ENCODE measurements at places on chromosomes 4 and X.

DNA sequence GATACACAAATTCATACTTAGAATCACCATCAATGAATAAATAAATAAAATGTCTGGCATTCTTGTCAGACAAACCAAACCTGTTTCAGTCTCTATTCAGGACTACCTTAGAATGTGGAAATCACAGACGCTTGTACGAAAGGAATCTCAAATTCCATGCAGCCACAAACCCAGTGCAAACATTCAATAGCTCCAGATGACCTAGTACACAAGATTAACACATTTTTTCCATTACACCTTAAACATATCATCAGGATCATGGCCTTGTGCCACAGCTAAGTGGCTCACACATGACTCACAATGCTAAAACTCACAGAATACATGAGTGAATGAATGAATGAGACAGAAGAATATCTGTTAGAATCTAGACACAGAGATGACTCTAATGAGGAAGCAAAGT lies 134.2 kb downstream of the PWWP3B start:
- DNase-seq = no peak

- no peak for DNase-seq
Measured at GRCh38 chr4:6404611-6405396, 67.6 kb downstream of the PPP2R2C start.

GRCh38 chr4:53714236-53715140 lies 123.2 kb upstream of the LNX1 start:
- no peak for DNase-seq

GRCh38 chr4:188780686-188781085 lies 641.4 kb downstream of the TRIML1 start:
- no peak for DNase-seq

GRCh38 chrX:95733426-95733825 lies 951.2 kb upstream of the DIAPH2 start:
- DNase-seq = no peak

GRCh38 chr4:16977081-16977480 lies 78.6 kb upstream of the LDB2 start:
- no peak for DNase-seq

DNA sequence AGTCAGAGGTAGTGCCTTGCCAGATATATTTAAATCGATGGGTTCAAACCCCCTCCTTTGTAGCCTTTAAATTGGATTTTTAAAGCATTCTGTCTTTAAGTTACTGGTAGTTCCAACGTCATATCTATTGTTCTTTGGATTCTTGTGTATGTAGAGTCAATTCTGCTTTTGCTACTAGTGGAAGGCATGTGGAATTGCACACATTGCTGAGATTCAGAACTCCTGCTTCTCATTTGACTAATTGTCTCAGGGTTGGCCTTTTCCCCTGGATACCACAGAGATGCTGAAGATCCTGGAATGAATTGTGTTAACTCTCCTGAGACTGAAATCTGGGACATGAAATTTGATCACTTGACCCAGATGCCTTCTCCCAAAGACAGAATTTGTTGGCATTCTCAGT lies 328.3 kb upstream of the RPS6KA3 start:
- DNase-seq = no peak

GRCh38 chrX:48665991-48666390 lies 17.6 kb upstream of the WAS start:
- DNase-seq = no peak

DNA sequence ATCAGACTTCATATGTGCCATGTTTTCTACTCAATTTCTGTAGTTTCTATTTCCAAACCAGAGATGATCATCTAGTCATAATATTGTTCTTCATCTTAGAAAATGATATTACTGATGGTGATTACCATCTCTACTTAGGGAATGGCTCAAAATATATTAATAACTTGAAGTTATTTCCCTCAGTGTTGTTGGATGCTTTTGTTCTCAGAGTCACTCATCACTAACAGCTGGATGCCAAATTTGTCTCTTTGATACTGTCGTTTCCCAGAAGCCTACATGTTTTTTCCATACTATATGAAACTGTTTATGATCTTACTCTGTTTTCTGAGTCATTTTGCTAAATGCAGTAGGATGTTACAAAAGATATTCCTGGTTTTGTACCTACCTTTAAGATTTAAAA lies 8.9 kb downstream of the PGAM4 start:
- no peak for DNase-seq

- no peak for DNase-seq
Measured at GRCh38 chrX:11351375-11352295, 58.4 kb downstream of the AMELX start.

DNA sequence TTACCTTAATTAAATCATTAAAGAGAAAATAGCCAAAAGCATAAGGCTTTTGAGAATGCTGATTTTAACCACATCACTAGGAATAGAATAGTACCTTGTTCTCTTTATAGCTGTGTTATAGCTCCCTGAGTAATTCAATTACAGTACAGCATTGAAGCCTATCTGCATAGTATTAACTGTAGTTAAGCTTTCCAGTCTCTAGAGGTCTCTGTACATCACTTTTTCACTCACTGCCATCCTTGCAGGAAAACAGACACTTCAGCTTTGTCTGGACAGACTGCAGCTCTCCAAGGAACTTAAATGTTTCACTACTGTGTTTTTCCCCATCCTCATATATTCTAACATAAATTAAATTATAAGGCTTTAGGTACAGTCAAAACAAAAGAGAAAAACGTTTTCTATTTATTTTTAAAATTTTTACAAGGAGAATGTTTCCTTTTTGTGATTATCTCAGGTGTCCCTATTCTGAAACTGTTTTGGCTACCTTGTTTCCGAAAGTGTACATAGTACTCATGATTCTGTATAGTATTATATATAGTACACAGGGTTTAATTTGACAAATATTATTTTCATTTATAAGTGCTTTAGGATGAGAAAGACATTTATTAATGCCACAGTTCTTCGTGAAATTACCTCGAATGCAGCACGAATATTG lies 407.9 kb downstream of the PCDH18 start:
- no peak for DNase-seq

- no peak for DNase-seq
Measured at GRCh38 chr4:187558391-187558790, 437.2 kb upstream of the ZFP42 start.

DNA sequence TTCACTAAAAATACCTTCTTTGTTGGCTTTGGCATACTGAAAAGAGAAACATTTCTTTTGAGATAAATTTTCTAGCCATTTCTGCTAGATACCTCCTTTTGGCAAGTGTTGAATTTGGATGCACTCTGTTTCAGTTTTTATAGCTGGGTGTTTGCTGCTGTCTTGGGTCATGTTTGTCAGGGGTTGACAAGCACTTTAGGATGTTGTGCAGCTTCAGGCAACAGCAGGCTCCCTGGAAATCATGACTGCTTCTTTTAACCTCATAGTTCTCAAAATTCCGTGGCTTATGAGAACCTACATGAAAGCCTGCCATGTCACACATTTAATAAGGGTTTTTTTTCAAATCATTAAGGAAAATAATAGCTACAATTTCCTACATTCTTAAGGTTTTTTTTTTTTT lies 36.7 kb downstream of the CCSER1 start:
- DNase-seq = no peak

DNA sequence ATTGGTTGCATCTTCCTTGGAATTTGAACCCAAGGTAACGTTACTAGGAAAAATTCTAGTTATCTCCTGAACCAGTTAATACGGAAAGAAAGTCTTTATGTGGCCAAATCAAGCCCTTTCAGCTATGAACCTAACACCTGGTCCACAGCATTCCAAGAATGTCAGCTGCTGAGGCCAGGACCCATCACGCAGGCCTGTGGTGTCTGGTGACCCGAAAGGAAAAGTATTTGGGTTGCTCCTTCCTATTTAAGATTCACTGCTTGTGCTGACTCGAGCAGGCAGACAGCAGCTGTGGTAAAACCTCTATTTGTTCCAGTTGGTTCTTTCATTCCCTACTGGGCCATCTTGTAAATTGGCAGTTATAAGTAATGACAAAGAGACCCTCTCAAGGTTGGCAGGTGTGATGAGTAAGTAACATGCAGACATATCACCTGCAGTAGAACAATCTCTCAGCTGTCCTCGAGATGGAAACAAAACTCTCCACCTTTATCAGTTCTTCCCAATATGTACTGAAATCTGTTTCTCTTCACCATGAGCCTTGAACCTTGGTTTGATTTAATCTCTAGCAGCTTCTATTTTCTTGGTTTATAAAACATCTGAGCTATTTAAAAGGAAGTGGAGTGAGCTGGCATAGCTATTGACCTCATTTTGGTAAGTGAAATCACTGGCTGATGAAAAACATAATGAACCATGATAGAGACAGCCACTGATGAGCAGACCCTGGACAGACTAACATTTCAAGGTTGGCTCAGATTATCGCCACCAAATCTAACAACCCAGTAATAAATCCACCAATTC lies 182.1 kb upstream of the SMIM31 start:
- no peak for DNase-seq

DNA sequence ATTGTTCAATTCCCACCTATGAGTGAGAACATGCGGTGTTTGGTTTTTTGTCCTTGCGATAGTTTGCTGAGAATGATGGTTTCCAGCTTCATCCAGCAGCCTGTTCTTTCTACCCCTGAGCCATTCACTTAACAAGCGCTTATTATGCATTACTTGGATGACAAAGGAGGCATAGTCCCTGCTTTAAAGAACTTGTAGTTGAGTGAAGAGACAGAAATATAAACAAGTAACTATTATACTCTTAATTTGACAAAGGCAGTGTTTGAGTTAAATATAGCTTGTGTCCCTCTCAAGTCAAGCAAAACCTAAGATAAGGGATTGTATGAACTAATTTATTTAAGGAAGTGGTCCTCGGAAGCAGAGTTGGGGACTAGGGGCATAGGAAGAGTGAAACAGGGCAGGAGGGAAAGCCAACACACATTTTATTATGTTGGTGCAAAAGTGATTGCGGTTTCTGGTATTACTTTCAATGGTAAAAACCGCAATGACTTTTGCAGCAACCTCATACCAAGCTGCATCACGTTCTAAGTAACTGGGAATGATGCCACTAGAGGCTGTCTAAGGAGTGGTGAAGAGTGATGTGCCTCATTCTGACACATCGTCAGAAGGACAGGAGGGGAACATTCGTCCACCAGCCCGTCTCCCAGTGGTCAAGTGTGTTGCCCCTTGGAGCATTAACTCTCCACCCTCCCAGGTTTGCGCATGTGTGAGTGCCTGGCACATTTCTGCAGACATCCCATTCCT lies 41.8 kb downstream of the QDPR start:
- no peak for DNase-seq

DNA sequence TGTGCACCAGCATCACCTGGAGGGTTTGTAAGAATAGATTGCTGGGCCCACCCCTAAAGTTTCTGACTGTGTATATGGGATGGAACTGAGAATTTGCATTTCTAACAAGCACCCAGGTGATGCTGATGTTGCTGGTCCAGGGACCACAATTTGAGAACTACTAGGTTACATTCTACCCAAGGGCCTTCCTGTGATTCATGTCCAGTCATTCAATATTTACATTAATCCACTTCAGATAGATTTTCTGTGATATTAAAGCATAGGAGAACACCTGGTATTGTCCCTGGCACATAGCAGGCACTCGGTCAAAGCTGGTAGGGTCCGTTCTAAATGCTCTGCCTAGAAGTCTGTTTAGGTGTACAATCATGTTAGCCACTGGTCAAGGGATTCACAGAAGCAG lies 19.5 kb upstream of the XPNPEP2 start:
- DNase-seq = no peak

DNA sequence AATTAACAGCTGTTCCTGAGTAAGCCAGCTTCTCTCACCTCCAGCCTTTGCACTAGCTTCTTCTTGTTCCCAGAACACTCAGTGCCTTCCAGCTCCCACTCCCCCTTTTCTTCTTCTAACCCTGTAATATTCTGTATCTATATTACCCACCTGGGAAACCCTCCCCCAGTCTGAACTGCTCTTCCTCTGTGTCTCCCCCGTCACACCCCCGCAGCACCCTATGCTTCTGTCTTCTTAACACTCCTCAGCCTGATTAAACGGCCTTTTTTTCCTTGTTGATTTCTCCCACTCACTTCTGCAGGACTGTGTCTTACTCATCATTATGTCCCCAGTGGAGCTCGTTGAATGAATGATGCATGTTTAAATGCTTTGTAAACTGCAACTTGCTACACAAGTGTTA lies 9.0 kb upstream of the LONRF3 start:
- DNase-seq = no peak

DNA sequence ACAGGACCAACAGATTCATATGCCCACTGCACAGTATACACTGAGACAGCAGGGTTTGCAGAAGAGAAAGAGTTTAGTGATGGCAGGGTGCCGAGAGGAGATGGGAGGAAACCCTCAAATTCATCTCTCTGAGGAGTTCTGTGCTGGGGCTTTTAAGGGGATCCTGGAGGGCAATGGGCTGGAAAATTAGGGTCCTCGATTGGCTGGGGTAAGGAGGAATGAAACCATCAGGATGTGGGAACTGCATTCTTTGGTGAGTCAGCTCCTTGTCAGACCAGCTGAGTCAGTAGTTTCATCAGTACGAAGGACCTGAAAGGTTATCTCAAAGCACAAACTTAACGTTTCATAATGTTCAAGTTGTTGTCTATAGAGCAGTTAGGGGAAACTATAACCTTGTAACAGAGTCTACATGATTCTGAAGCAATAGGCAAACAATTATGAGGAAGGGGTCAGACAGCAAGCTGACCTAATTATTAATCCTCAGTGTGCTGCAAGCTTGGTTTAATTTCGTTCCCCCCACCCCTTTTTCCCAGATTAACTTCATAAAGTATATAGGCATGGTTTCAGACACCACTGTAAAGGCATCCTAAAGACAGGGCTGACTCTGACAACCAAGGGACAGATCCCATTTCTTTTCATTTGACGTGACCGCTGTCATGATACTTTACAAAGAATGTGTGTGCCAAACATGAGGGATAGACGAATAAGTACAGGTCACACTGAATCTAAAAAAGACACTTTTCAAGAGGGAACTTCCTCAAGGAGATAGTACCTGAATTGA lies 1.5 kb upstream of the MSMO1 start:
- no peak for DNase-seq

DNA sequence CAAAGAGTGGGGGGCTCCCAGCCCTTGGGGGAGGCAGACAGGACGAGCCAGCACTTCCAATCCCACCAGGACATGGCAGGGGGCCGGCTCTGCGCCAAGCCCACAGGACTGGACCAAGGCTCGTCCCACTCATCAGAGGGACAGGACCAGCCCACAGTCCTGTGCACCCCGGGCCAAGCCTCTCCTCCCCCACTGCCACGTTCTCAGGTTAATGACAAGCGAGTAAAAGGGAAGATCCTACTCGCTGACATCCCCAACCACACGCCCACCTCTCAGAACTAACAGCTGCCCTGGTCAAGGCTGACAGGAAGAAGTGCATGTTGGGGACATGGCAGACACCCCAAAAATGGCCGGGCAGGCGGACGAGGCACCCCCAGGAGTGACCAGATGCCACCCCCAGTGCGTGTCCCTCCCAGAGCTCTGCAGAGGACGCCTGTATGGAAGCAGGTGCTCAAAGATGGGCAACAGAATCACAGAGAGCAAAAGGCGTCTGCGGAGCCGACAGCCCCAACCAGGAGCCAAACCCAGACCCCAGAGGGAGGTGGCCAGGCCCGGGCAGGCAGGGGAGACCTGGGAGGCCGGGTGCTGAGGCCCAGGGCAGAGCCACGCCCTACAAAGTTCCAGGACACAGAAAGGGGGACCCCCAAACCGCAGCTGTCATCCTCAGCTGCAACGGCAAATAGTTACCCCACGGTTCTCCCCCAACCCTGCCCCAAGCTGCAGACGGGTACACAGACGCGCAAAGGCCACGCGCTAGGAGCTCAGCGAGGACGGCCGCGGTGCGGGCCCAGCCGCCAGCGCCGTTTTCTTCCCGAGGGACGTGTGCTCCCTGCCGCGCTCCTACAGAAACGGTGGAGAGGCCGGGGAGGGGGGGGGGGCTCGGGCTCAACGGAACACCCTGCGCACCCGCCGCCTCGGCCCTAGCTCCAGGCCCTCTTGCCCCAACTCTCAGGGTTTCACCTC lies 1.7 kb downstream of the CTBP1 start:
- DNase-seq = no peak
